ENCODE measurements at places on chromosomes 16 and 17.

GRCh38 chr17:1626333-1626732 lies 2.3 kb downstream of the SLC43A2 start:
- DNase-seq, result no peak

- DNase-seq, result peak; percentile 60
Observed at GRCh38 chr16:28556914-28557320, 3.2 kb downstream of the SGF29 start.

DNA sequence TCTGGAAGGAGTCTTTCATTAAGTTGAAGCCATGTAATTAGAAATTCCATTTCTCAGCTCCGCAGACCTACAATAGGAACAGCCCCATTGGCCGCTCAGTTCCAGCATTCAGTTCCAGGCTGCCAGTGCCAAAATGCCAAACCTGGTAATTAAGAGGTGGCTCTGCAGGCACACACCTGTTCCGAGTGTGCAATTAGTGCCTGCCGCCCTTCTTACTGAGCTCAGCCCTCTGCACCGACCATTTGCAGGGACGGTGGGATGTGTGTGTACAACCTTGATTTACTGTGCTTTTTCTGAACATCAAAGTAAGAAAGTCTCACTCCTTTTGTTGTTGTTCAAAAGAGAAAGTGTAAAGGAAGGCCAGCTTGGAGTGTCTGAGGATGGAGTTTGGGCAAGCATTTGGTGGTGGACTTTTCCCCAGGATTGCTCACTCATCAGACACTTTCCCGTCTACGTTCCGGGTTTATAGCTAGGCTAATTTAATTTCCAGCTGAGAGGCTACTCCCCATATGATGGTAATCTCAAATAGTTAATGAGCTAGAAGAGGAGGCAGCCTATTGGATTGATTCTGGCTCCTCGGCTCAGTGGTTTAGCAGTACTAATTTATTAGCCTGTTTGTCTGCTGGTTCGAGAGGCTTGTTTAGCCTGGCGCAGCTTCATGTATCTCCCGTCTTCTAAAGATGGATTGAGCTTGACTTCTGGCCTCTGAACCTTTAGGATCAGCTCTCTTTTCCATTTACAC lies 20.0 kb downstream of the HS3ST3B1 start:
- DNase-seq, result no peak

DNA sequence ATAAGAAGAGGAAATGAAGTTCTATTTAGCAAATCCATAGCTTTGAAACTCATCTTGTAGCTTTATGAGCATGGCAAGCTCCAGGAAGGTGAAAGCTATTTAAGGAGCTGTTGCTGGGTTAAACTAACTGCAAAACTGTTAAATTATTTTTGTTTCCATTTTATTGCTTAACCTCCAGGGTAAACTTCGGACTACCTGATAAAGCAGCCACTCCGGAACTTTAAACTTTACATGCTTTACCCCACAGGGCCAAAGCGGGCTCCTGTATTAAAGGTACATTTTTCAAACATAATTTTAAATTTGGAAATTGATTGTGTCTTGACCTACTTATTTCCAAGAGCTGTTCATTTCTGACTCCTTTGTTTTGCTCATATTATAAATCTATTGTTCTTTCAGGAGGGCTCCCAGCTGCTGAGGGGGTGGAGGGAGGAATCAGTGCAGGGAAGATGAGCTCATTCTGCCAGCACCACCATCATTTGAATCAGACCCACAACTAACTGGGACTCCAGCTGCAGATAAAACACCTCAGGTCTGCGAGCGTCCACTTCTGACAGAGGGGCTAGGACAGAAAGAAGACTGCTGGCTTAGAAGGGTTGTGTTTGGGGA lies 157.9 kb downstream of the IRX3 start:
- no peak for DNase-seq

DNA sequence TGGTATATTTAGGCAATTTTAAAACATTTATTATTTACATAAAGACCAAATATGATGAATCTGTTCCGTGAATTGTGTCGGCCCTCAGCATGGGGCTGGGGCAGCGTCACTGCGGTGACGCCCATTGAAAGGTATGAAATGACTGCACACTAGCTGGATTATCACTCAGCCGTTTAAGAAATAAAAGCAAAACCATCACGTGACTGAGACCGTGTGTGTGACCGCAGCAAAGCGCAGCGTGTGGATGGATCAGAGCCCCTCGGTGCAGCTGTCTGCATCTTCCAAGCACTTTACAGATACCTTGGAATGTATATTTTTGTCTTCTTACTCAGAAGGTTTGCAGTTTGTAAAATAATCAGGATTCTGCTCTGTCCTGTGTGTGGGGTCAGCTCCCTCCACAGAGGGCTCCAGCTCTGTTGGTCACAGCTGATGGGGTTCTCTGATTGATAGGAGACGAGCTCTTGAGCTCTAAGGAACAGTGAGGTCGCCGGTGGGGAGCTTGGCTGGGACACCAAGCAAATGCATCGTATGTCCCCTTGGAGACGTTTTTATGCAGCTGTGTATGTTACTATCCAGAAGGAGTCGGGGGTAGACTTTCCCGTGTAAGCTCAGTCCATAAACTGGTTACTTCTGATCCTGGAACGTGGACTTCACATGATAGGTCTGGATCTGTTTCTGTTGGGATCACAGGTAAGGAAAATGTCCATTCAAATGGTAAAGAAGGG lies 45.1 kb downstream of the WDR45B start:
- DNase-seq, result no peak

GRCh38 chr16:351804-352520 lies 561 bp downstream of the AXIN1 start:
- DNase-seq, result no peak

- DNase-seq, result no peak
Observed at GRCh38 chr16:78577630-78578029, 478.2 kb downstream of the WWOX start.

DNA sequence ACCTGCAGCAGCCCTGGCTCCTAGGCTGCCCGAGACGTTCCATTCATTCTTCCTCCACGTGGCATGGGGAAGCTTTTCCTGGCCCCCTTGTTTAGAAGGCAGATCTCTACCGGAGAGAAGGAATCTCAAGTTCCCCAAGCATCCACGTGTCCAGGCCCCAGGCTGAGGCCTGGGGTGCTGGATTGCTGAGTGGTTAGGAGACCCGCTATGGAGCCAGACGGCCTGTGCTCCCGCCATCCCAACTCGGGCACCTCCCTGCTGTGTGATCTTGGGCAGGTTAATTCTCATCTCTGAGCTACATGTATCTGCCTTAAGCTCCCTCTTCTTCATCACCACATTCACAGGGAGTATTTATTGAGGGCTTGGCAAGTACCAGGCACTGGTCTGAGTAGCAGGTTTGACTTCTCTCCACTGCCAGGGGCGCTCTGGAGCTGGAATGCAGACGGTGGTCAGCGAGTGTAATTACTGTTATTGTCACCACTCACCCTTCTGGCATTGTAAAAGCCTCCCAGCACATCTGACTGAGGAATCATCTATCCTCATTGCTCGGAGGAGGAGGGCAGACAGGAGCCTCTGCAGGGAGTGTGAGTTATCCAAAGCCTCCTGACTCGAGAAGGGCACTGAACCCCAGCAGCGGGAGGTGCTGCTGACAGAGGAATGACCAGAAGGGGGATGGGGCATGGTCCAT lies 1.1 kb upstream of the ADGRG1 start:
- no peak for DNase-seq

GRCh38 chr17:45584092-45585036 lies 93.8 kb upstream of the PLEKHM1 start:
- DNase-seq, result no peak

DNA sequence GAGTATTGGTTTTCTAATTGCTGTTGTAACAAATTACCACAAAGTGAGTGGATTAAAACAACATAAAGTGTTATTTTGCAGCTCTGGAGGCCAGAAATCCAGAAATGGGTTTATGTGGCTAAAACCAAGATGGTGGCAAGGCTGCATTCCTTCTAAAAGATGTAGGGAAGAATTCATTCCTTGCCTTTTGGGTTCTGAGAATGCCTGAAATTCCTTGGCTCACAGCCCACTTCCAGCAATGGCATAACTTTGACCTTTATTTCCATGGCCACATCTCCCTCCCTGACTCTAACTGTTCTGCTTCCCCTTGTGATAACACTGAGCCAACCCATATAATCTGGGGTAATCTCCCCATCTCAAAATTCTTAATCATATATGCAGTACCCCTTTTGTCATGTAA lies 269.6 kb upstream of the RPL38 start:
- DNase-seq, result no peak

- no peak for DNase-seq
Observed at GRCh38 chr17:10392880-10393279, 20.1 kb upstream of the MYH13 start.

DNA sequence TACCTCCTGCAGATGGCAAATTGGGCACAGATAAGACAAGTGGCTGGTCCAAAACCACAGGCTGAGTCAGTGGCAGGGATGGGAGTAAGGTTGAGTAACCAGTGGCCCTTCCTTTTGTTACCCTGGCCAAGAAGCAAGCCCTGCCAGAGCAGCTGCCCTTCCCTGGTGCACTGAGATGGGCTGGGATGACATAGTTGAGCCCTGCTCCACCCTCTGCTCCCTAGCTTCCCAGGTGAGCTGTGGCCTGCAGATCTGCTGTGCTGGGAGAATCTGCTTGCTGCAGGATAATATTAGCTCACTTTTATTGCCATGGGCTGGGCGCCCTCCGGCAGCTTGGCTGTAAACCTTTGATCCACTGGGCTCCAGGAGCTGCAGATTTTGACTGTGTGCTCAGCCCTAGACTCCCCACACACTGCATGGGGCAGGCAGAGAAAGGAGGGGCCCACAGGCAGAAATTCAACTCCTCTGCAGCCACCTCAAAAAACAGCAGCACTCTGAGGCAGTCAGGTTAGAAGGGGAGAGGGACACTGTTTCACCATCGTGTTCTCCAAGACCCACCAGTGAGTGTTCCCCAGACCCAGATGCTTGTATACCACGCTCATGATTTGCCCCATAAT lies 101.8 kb downstream of the CBLN1 start:
- DNase-seq, result no peak

GRCh38 chr16:74107795-74108610 lies 188.6 kb upstream of the PSMD7 start:
- peak; percentile 64 for DNase-seq

- peak; percentile 84 for DNase-seq
Observed at GRCh38 chr17:3802461-3803307, 1.7 kb upstream of the ITGAE start.

DNA sequence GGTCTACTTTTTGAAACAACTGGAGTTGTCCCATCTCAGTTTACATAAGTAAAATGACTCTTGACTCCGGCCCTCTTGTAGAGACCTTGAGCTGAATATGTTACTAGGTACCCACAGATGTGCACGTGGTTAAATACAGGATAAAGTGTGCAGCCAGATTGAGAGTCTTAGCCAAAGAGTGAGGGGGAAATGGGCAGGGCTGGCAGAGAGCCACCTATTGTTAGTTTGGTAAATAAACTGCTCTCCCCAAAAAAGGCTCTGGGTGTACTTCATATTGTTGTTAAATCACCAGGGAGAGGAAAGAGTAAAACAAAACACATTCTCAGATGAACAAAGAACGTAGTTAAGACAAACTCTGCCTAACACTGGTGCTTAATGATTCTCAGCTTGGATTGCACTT lies 20.3 kb downstream of the G6PC1 start:
- DNase-seq, result no peak

DNA sequence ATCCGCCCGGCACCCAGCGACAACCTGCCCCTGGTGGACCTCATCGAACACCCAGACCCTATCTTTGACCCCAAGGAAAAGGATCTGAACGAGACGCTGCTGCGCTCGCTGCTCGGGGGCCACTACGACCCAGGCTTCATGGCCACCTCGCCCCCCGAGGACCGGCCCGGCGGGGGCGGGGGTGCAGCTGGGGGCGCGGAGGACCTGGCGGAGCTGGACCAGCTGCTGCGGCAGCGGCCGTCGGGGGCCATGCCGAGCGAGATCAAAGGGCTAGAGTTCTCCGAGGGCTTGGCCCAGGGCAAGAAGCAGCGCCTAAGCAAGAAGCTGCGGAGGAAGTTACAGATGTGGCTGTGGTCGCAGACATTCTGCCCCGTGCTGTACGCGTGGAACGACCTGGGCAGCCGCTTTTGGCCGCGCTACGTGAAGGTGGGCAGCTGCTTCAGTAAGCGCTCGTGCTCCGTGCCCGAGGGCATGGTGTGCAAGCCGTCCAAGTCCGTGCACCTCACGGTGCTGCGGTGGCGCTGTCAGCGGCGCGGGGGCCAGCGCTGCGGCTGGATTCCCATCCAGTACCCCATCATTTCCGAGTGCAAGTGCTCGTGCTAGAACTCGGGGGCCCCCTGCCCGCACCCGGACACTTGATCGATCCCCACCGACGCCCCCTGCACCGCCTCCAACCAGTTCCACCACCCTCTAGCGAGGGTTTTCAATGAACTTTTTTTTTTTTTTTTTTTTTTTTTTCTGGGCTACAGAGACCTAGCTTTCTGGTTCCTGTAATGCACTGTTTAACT lies 1.0 kb downstream of the NOG start:
- DNase-seq, result peak; percentile 7

- no peak for DNase-seq
Observed at GRCh38 chr16:90019543-90020259, 445 bp upstream of the DBNDD1 start.

DNA sequence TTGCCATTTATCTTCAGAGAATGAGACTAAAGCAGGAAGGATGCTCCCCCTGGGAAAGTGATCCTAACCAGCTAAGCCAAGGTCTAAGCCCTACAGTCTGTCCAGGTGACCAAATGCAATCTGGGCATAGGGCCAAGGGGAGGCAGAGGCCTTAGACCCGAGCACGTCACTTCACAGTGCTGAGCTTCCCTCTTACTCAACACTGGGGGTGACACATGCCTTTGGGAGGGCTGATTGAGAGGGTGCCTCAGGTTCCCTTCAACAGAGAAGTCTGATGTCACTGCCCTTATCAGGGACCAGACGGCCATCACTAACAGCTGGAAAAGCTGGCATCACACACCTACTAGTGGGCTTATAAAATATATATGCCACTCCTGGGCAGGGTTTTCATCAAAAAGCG lies 4.0 kb downstream of the CIAO2B start:
- DNase-seq, result peak; percentile 35

DNA sequence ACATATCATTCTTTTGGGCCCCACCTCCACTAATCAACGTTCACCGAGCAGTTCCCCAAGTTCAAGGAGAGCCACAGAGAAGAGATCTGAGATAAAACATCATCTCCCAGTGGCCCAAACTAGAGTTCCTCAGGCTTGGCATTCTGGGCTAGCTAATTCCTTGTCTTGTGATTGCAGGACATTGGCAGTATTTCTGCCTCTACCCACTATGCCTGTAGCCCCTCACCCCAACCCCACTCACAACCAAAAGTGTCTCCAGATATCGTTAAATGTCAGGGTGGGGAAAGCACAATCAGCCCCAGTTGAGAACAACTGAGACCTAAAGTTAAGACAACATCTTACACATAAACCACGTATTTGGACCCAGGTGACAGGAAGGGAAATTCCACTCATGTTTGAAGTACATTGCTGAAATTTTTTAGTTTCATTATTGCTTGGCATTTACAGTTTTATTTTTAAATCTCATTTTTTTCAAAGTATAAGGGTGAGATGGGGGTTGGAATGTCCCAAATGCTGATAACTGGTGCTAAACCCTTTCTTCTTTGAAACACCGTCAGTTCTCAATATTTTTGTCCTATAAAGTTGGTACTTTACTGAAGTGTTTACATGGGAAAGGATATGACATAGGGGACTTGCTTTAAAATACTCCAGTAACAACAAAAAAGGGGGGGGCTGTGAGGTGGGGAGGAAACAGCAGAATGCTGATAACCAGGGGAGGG lies 13.6 kb downstream of the ZC3H7A start:
- DNase-seq, result no peak

GRCh38 chr16:69938981-69939820 lies 11.9 kb upstream of the CLEC18A start:
- no peak for DNase-seq

Data from MV-4-11 (cell line).